BJ (cell line): ENCODE measurements at places on chromosomes 4 and X. TPM values are rescaled to one million over a fixed set of nuclear protein-coding genes. Genes with fewer than 3 reads are reported as not detected.

GRCh38 chr4:98680806-98681205 is 22.4 kb upstream of the TSPAN5 start:
- DNase-seq = no peak

DNA sequence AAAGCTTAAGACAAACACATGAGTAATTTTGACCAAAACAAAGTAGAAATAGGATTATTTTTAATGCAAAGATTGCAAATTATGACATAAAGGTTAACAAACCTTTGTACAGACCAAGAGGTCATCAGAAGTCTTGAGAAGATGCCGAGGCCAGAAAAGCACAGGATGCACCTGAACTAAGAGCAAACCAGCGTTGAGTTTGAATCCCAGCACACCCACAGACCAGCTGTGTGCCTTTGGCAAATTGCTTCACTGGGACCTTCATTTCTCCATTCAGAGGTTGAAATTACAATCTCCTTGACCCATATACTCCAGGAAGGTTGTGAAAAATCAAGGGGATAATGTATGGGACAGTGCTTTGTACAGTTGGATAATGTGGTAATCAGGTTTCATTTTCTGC is 56.6 kb downstream of the PPM1K start:
- DNase-seq = no peak

DNA sequence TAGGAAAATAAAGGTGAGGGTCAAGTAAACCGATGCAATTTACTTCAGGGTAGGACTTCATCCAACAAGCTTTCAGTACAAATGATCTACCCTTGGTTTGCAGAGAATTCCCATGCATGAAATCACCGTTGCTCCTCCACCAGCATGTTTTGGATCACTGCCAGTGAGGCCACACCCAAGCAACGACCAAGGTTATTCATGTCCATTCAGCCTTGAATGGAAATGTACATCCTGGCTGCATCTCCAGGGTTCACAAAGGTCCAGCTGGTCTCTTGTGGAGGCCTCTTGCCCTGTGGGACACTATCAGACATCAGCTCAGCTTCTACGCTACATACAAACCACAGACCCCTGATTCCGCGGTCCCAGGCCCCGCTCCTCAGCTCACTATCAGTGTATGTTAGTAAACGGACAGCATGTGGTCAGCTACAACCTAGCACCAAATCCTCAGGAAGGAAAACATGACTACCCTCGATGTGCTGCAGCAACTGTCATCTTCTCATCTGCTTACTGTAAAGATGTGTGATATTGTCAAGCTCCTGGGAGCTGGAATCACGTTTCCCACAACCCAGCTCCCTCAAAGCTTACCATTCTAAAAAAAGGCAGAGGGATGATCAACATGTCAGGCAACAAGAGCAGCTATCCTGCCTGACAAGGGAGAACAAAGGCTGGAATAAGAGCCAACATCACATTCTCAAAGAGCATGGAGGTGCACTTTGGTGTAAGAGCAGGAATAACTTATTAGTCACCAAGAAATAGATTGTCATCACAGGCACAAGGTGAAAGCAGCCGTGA is 4.9 kb downstream of the LYAR start:
- no peak for DNase-seq

- DNase-seq = no peak
Observed at GRCh38 chrX:110142096-110142495, 139.2 kb downstream of the TMEM164 start.

GRCh38 chr4:5465956-5466355 is 242.4 kb downstream of the EVC2 start:
- no peak for DNase-seq

DNA sequence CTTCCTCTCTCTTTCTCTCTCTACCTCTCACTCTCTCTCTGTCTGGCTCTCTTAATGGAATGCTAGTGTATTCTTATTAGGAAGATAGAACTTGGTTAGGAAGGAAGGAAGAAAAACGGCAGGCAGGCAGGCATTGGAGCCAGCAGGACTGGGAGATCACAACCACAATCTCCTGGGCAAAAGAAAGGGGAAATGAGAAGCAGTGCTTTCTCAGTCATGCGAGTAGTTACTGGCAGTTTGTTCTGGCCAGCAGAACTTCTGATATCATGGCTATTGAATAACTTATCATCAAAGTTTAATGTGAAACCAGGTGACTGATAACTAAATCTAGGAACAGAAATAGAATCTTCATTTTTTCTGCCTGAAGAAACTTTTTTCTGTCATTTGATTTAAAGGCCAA is 60.9 kb upstream of the PAGE1 start:
- DNase-seq = no peak

DNA sequence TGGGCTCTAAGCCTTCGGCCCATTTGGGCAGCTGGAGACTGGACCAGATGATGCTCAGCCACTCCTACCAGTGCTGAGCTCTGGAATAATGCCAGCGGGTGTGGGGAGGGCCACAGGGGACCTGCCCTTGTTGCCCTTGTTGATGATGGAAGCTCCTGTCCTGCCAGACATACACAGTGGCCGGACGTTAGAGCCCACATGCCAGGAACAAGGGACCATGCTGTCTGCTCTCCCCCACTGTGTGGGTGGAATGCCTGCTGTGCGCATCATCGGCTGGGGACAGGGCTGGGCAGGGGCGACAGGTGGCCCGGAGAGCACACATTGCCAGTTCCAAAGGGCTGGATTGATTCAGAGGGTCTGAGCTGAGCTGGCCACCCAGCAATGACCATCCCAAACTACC is 2.0 kb downstream of the ABLIM2 start:
- DNase-seq = no peak

GRCh38 chr4:139768366-139768765 is 102.7 kb downstream of the MGST2 start:
- no peak for DNase-seq

DNA sequence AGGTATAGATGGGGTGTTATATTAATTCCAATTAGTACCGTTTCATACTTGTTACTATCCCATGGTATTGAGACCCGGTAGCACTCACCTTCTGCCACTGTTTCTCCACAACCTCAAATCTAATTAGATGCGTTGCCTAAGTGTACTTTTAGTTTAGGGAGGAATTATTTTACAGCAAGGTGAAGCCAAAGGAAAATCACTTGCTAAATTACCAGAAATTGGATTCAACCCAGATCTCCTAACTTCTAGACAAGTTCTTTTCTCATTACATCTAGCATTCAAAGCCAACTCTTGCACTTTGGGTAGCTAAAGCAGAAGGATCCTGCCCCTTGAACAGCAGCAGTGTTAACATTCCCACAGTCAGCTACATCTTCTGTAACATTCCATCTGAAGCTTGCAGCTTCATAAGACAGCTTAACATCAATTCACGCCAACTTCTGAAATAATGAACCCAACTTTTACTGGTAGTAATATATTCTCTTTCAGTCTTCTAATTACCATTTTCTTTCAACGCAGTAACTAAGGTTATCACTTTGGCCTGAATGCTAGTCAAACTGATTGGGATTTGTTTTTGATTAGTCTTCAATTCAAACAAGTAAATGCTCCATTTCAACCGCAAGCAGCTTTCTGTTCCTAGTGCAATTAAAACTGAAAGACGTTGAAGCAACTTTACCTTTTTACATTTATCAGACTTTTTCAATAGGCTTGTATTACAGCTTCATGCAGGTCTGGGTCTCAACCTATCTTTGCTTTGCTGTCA is 934 bp upstream of the SEC31A start:
- no peak for DNase-seq

- DNase-seq = no peak
Observed at GRCh38 chr4:153655928-153656327, 28.2 kb upstream of the TLR2 start.

DNA sequence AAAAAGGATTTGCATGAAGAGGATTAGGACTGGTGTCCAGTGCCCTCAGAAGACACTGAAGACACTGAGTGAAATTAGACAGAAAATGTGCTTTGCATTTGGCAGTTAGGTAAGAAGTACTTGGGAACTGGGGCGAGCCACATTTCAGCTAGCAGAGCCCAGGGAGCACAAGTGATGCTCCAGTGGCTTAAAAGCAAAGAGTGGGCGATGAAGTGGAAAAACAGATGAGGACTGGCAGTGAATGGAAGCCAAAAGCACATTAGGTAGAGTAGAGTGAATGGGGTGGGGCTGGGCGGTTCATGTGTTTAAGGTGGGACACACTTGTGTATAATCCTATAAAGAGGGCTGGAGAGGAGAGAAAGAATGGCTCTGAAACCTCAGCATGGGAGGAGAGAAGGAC is 18.4 kb downstream of the DCLK2 start:
- DNase-seq = no peak

- DNase-seq = no peak
Observed at GRCh38 chr4:173509036-173510001, 20.7 kb downstream of the HAND2 start.

DNA sequence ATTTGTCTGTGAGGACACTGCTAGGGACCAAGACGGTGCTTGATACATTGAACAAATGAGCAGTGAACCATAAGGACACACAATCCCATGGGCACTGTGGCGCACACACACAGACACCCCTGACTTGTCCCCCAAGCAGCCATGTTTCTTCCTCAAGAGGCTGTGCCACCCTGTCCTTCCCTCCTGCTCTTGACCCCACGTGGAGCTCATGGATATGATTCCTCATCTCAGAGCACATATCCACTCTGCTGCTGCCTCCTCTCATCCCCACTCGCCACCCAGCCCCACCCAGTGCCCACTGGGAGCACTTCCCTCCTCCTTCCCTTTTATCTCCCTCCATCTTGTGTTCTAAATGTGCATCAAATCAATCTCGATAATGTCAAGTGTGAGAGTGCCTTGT is 102.4 kb downstream of the PARM1 start:
- no peak for DNase-seq

DNA sequence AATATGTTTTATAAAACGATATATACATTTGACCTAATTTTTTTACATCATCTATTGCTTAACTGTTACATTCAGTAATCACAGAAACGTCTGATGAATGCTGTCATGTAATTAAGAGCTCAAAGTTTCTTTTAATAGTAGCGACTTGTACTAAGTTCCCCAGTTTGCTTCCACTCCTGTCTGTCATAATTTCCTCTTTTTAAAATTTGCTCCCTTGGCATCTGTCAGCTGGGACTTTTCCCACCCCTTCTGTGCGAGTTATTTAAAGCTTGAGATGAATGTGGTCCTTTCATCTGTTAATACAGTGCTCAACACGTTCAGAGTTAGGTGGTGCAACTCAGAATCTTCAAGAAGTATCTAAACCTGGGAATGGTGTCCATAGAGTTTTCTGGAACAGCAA is 1.2 kb downstream of the RAP1GDS1 start:
- no peak for DNase-seq

DNA sequence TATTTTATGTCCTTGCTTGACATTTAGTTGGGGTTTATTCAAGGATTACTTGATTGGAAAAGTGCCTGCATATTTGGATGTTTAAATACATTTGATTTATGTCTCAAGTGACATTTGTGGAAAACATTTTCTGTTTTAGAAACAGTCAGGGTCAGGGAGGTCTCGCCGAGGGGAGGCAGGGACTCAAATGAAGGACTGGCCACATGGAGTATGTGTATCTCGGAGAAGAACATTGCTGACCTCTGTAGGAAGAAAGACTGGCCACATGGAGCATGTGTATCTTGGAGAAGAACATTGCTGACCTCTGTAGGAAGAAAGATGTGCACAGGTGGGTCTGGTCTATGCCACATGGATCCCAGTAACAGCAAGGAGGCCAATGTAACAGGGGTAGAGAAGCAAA is 233.6 kb downstream of the TRIML1 start:
- DNase-seq = no peak

DNA sequence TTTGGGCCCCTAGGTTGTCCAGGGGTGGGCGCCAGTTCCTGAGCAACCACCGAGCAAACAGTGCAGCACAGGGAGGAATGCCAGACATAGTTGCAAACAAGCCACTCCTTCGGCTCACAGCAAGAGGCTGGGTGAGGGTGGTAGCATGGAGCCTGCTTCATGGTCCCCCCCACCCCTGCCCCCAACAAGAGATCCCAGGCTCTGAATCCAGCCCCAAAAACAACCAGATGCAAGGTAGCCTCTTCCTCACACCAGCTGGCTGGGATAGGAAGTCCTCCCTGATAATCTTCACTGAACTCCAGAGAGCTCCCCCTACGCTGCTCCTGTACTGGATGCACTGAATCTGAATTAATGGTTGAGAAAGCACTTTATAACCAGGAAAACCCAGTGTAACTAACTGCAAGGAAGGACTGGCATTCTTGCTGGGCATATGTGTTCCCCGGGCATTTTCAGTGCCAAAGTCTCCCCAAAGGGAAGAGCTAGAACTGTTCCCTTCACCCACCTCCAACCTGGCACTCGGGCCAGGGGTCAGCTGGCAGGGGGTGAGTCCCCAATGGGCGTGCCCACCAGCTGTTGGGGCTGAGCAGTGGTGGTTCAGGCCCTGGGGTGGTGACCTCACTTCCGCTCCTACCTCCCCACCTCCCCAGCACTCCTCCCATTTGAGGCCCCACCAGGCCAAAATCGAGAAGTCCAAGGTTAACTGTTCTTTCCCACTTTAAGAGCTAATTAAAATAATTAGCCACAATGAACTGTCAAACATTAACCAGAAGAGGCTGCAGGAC is 1.5 kb downstream of the ELF4 start:
- no peak for DNase-seq

DNA sequence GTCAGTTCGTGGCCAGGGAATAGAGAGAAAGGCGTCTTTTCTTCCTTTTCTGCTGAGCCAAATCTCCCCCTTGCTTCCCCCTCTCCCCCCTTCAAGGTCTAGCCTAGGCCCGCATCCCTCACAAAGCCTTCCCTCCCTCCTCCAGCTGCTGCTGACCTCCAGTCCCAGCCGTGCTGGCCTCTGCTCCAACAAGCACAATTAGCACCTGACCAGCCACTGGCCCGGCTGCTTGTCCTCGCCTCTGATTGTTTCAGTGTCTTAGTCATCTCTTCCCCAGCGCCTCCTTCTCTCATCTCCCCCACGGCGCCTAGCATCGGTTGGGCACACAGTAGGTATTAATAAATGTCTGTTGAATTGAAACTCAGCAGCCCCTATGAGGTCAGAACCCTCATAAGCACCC is 4.2 kb downstream of the ELF4 start:
- DNase-seq = no peak

GRCh38 chr4:87132035-87132434 is 88.4 kb downstream of the KLHL8 start:
- DNase-seq = no peak

Gene HSFX4
- polyA plus RNA-seq = not detected in 2 replicates

Gene MAGEA12
- not detected in 2 replicates for polyA plus RNA-seq

Gene MAGEC3
- 0.06 TPM in 1 of 2 replicates, not detected in the other for polyA plus RNA-seq

Gene SPANXA2
- not detected in 2 replicates for polyA plus RNA-seq

Gene DIPK2B
- not detected in 2 replicates for polyA plus RNA-seq

Gene NDP
- not detected in 2 replicates for polyA plus RNA-seq

Gene RAB41
- polyA plus RNA-seq = not detected in 2 replicates

Gene PDE6B
- 0.10 and 0.22 TPM in 2 replicates for polyA plus RNA-seq

Gene KLHL8
- polyA plus RNA-seq = 1.7 and 4.3 TPM in 2 replicates

Gene GPR101
- not detected in 2 replicates for polyA plus RNA-seq

Gene HMGN5
- polyA plus RNA-seq = 1.0 and 2.1 TPM in 2 replicates

Gene POU4F2
- polyA plus RNA-seq = not detected in 2 replicates

Gene PARM1
- 0.01 and 0.02 TPM in 2 replicates for polyA plus RNA-seq

Gene BBS12
- 1.9 and 3.3 TPM in 2 replicates for polyA plus RNA-seq

Gene SRD5A3
- polyA plus RNA-seq = 15.2 and 24.0 TPM in 2 replicates

Gene TRIM75
- not detected in 2 replicates for polyA plus RNA-seq

Gene PCDH18
- 122 and 138 TPM in 2 replicates for polyA plus RNA-seq

Gene NSUN7
- 0.16 and 0.18 TPM in 2 replicates for polyA plus RNA-seq

Gene OPHN1
- 4.0 and 5.9 TPM in 2 replicates for polyA plus RNA-seq

Gene RHOXF2
- polyA plus RNA-seq = not detected in 2 replicates
